ENCODE measurements at places on chromosomes 11 and 22.

DNA sequence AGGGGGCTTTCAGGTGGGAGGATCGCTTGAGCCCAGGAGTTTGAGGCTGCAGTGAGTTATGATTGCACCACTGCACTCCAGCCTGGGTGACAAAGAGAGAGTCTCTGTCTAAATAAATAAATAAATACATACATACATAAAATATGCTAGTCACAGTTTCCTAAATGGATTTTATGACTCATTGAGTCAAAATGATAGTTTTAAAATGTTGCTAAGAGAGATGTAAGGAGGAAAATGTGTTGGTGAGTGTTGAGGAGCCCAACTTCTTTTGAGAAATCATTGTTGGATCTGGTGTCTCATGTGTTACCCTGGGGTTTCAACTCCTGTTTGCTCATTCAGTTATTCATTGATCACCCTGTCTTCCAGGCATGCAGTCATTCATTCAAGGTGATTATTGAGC lies 21.0 kb downstream of the PARVB start:
- no peak for DNase-seq

DNA sequence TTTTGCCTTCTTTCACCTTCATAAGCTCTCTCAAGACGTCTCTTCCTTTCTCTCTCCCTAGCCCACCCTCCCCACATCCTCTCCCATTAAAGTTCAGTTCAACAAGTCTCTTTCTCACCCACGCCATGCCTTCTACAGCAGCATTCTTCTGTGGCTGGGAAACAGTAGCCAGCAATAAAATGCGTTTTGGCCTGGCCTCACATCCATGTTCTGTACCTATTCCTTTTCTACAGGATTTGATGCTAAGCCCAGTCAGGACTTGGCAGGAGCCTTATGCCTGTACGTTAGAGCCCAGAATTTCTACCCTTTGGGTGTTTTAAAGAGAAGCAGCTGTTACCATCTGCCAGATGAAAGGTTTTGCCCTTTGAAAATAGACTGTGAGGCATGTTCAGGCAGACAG lies 7.1 kb upstream of the CD44 start:
- no peak for DNase-seq

DNA sequence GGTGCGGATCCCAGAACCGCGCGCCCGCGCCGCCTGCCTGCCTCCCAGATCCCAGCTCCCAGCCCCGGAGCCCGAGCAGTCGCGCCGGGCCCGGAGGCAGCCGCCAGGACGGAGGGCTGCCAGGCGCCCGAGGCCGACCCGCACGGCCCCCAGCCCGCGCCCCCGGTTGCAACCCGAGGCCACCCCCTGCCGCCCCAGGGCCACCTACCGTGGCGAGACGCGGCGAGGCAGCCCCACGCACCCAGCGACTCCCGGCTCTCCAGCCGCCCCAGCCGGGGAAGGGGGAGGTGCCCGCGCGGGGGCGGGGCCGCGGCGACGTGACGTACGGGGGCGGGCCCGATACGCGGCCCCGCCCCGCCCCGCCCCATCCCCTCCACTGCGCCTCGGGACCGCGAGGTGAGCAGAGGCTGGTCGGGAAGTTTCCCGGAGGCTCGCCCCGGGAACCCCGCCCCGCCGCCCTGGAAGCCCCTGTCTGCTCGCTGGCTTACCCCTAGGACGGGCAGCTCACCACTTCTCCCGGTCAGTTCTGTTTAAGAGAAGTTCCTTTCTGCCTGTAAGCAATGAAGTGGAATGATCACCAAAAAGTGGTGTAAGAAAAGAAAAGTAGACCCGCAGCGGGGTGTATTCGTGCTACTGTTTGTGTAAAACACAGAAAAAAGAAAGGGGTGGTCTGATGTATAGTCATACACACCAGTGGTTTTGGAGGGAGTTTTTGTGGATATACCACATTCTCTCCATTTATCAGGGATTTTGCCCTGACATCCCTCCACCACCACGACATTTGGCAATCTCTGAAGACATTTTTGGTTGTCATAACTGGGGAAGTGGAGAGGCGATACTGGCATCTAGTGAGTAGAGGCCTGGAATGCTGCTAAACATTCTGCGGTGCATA lies at the start of gene TPST2:
TPST2 (minus strand) TSS at position 288 of the 892 bp plus-strand sequence. CDS start 48,502 bp downstream, outside the sequence.
- peak; percentile 77 for DNase-seq

DNA sequence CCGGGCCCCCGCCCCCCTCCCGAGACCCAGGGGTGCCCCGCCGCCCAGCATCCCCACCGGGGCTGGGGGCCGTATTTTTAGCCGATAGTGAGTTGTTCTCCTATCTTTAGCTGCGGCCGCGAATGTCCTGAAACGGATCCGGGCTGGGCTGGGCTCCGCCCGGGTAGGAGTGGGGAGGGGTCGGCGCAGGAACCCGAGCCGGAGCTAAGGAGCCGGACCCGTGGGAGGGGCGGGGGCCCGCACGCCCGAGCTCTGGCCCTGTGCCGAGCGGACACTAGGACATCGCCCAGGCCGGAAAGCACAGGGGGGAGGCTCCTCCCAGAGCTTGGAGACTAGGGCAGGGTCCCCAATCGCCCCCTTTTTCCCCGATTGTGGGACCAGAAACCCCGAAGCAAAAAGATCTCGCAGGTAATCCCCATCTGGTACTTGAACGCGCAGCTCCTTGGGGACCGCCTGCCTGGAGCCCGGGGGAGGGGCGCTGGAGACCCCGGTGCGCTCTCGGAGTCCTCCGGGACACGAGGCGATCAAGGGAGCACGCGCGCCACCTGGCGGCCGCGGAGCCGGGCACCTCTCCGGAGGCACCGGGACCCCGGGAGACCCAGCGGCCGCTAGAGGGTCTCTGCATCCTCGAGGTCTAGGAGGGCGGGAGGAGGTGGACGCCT lies 669 bp downstream of the CDC42EP2 start:
- DNase-seq, result peak; percentile 63

DNA sequence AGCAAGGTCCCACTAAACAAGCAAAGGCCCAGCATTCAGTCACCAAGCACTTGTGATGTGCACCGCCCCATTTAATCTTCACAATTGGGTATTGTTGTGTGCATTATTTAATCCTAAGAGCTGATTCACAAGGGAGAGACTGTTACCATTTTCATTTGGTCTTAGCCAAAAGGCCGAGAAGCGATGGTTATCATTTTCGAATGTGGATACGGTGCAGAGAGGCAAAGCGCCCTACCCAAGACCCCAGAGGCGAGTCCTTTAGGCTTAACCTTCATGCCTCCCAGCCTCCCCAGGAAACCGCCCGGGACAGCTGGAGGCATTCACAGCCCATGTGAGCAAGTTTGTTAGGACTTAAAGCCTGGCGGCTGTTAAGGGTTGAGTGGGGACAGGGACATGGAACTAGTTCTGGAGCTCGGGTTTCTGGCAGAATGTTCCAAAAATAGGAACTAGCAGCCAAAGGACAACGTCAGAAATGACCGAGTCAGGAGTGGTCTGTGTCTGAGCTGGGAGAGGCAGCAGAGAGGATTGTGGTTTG lies 13.0 kb upstream of the UPK3A start:
- DNase-seq, result no peak

DNA sequence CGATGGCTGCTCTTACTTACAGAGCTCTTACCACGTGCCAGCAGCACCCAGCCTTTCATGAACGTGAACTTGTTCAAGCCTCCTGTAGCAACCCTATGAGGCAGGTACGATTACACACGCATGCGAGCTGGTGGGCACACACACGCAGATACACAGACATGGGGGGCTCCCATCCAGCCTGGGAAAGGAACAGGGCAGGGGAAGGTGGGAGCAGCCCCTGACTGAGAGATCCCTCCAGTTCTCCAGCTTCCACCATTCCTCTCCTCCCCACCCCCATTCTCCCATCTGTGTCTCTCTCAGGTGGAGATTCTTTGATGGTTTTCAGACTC lies 37.6 kb upstream of the WNT11 start:
- DNase-seq, result no peak

- DNase-seq, result no peak
Measured at GRCh38 chr11:19828382-19829108, 115.9 kb downstream of the NAV2 start.

- no peak for DNase-seq
Measured at GRCh38 chr11:24623121-24623520, 126.3 kb downstream of the LUZP2 start.

GRCh38 chr22:19810381-19811201 lies 44.1 kb downstream of the GNB1L start:
- no peak for DNase-seq

DNA sequence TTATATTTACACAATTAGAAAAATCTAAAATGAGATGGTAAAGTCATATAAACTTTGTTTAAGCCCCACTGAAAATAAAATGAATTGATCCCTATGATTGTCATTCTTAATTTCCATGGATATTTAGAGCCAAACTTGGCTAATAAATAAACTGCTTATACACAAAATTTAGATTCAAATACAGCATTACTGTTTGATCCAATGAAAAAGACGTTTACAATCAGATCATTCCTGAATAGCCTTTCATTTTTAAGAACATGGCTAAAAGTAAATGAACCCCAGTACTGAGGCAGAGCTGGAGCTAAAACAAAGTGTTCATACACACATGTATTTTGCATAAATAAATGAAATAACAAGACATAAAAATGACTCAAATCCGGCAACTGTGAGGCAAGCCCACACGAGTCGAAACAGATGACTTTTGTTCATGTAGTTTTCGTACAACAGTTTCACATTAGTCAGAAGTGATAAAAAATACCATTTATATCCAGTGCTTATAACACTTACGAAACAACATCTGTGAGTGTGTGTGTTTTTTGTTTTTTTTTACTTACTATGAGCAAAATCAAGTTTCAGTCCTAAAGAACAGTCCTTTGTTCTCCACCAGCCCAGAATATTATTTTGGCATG lies 386.5 kb downstream of the SOX6 start:
- no peak for DNase-seq

DNA sequence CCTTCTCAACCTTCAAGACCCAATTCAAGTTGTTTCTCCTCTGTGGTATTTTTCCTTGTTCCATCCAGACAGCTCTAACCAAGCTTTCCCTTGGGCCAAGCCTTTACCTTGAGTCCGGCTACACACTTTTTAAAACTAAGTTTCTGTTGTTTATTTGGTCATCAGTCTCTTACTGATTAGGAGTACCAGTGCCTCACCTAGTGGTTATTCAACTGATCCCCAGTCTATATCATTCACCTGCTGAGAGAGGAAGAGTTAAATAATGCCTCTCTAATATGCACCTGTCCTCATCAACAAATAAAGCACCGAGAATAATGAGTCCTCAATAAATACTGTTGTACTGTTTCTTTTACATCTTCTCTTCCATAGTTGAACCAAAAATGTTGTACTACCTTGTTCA lies 160.8 kb downstream of the MSANTD4 start:
- DNase-seq, result no peak

- DNase-seq, result no peak
Measured at GRCh38 chr11:1839924-1840779, 1.4 kb downstream of the TNNI2 start.

DNA sequence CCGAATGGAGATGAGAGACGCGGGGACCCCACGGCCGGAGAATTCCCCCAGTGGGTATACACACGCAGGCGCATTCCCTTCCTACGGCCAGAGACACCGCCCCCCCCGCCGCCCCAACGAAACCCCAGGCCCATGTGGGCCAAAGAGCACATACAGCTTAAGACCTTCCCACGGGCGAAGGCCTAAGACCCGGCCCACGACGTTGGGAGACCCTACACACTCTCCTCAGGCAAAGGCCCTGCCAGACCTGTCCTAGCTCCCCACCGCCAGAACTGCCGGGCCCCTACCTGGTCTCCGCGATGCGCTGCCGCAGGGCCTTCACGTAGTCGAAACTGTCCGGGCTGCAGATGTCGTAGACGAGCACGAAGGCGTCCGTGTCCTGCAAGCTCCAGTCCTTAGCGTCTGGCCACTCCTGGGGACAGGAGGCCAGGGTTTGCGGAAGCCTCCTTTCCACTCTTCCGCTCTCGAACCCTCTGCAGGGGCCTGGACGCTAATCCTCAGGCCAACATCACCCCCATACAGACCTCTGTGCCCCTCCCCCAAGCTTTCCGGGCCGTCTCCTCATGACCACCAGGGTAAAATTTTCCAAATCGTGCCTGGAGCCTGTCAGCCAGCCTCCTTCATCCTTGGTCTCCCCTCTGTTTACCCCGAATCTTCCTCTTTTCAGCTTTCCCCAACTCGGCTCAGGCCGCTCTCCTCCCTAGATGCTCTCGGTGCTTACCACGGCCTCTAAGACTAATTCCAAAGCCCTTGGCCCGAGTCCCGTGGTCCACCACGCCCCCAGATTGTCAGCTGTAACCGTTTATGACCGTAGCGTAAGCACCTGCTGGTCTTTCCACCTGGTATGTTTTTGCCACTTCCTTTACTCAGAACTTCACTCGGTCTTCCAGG lies 1.7 kb downstream of the RASL10A start:
- DNase-seq, result no peak

GRCh38 chr11:120401506-120401905 lies 65.3 kb downstream of the ARHGEF12 start:
- DNase-seq, result no peak

DNA sequence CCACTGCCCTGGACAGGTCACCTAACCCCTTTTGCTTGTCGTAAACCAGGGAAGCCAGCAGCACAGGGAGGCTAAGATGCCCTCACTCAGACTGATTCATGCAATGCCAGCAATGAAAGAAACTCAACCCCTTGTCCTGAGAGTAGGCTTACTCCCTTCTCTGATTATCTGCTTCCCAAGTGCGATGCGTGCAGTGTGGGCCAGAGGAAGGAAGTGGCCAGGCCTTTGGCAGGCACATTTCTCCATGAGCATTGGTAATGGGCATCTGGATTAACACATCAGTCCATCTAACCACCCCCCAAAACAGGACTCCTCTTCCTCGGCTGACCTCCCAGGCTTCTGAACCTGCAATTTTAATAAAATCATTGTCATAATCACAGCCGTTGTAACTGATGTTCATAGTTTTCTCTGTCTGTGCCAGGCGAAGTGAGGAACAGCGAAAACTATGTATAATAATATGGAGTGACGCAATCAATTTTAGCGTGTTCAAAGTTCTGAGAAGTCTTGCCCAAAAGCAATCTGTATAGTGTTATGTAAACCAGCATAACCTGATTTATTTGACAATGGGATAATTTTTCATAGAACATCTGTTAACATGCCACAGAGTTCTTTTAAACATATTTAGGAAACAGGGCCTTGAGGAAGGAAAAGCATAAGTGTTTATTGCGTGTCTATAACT lies 33.9 kb downstream of the TST start:
- DNase-seq, result no peak

- DNase-seq, result no peak
Measured at GRCh38 chr11:124724979-124725718, 14.6 kb upstream of the NRGN start.

DNA sequence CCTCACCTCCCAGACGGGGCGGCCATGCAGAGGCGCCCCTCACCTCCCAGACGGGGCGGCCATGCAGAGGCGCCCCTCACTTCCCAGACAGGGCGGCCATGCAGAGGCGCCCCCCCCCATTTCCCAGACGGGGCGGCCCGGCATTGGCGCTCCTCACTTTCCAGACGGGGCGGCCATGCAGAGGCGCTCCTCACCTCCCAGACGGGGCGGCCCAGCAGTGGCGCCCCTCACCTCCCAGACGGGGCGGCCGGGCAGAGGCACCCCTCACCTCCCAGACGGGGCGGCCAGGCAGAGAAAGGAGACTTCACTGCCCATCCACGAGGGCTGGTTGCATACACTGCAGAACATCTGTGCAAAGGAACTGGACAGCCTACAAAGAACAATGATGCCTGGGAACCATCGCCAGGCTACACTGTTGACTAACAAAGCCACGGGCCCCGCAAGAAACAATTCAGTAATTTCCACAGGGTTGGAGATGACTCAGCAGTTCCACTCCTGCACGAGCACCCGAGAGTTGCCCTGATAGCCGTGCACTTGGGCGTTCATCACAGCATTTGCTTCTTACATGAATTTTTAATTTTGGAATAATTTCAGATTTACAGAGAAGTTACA lies 58.7 kb downstream of the CTTN start:
- no peak for DNase-seq

All from activated effector memory CD4-positive, alpha-beta T cell treated with Interleukin-2 at 50 U/mL for 16 hours (primary cell).